A549 treated with AZD2906 at 1 μM for 4 hours (cell line): ENCODE measurements at places on chromosomes 1 and 21. TPM values are rescaled to one million over a fixed set of nuclear protein-coding genes. Genes with fewer than 3 reads are reported as not detected.

CNIH4 gene
- 88.6 to 113 TPM (median 108 TPM) in 5 replicates for total RNA-seq

HLX gene
- 3.3 to 5.0 TPM (median 4.4 TPM) in 5 replicates for total RNA-seq

TBCE gene
- total RNA-seq, result 38.3 to 48.7 TPM (median 44.9 TPM) in 5 replicates

PTPN7 gene
- total RNA-seq, result 0.05 TPM in 1 of 5 replicates, not detected in the others

SNRPE gene
- total RNA-seq, result 146 to 253 TPM (median 236 TPM) in 5 replicates

ADORA3 gene
- total RNA-seq, result not detected in 5 replicates

TOE1 gene
- total RNA-seq, result 10.8 to 13.4 TPM (median 12.5 TPM) in 5 replicates

LCE1C gene
- 0.22 TPM in 1 of 5 replicates, not detected in the others for total RNA-seq

VASH2 gene
- total RNA-seq, result 2.2 to 3.9 TPM (median 2.8 TPM) in 5 replicates

KNCN gene
- not detected in 5 replicates for total RNA-seq

BRINP2 gene
- total RNA-seq, result 0.10 to 0.30 TPM (median 0.16 TPM) in 5 replicates

PIK3C2B gene
- 5.9 to 8.7 TPM (median 7.4 TPM) in 5 replicates for total RNA-seq
